ELR (cell line): ENCODE measurements at places on chromosomes 4 and X.

DNA sequence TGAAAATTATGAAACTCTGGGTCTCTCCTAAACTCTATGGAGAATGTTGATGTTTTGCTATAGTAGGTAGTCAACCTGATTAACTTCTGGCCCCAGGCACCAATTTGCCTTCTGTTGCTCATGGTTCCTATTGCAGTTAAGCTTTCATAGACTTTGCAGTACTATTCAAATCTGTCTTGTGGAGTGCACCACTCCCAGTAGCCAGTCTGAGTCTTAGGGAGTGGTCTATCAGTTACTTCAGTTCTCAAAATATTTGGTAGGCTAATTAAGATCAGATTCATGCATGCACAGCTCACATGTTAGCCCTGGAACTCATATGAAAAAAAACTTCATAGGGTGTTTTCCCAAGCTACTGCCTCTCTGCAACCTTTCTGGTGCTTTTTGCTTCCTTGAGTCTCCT lies 53.3 kb downstream of the BMP15 start:
- DNase-seq: no peak

GRCh38 chr4:44326741-44327140 lies 121.9 kb downstream of the KCTD8 start:
- DNase-seq: no peak

DNA sequence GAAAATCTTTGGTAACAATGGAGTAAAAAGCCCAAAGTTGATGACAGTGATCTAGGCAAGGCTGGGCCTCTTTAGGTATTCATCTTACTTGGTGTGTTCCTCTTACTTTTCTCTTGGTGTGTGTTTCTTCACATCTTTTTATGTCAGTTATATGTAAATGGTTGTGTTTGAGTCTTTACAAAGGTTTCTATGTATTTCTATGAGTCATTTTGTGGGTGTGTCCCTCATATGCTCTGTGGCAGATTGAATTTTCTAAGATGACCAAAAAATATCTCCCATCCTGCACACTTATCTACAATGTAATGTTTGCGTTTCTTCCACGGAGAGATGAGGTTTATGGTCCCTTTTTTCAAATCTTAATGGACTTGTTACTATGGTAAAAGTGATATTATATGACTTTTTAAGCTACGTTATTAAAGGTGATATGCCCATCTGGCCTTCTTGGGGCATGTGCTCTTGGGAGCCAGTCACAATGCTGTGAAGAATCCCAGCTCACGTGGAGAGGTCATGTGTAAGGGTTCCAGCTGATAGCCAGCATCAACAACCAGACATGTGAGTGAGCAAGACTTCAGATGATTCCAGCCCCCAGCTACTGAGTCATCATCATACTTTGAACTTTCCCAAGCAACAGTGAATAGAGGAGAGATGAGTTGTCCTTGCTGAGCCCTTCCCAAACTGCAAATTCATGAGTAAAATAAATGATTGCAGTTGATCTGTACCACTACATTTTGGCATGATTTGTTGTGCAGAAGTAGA lies 126.9 kb downstream of the CBLL2 start:
- peak; percentile 87 for DNase-seq

DNA sequence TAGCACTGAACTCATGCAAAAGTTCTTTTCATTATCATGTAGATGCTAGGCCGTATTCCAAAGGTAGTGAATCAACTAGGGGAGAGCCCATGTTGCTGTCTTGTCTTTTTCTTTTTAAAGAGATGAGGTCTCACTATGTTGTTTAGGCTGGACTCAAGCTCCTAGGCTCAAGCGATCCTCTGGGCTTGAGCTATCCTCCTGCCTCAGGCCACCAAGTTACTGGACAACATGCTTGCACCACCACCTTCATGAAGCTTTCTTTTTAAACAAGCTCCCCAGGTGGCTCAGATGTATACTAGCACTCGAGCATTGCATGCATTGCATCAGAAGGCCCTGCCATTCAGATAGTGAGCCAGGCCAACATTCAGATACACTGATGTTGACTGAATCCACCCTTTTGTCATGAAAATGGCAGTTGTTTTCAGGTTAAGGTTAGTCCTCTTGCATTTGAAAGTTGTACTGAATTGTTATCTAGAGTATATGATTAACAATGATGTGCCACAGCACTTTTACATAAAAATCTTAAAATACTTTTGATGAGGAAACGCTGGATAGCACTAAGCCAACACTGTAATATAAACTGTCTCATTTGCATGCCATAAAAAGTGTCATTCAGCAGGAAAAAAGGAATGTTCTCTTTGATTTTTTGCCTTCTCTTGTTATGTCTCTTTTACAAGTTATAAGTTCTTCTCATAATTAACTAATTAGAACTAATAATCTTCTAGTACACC lies 76.7 kb downstream of the FNIP2 start:
- DNase-seq: no peak

DNA sequence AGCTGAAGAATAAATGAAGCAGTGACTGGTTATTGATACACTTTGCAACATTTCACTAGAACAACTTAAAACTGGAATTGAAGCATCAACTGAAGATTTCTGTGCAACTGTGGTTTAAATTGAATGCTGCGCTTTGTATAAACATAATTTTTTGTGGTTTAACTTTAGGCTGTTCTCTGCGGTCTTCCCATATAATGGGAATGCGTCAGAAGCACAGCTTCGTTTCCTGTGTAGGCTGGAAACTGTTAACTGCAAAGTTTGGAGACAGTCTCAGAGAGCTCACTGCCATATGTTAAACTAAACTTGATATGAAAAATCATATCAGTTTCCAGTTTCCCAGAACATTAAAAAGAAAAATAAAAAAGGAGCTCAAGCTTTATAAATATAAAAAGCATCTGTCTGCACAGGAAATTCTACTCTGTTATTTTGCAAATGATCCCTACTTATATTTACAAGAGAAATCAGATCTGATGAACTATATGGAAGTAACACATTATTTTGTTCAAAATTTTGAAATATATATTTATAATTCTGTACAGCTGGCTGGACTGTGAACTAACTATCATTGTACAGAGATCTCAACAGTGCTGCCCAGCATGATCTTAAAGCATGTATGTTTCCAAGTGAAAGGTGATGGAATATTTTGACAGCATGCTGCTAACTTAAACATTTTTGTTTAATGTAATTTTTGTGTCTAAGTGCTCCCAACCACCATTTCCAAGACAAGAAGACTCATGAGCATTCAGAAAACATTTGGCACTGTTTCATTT lies 139.9 kb downstream of the NDST3 start:
- peak; percentile 90 for DNase-seq

GRCh38 chr4:132101526-132101925 lies 1047.6 kb upstream of the PCDH10 start:
- peak; percentile 58 for DNase-seq

DNA sequence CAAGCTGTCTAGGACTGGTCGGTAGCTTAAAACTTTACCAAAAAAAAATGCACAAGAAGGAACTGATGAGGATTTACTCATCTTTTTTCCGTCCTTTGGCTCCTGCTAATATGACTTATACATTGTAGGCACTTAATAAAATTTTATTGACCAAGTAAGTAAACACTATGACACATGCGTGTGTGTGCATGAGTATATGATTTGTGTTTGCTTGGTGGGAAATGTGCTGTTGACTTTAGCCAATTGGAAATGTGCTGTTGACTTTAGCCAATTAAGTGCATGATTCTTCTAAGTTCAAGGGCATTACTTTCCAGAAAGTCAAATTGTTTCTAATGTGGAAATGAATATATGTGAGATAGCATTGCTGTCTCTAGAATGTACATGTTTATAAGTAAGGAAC lies 78.3 kb downstream of the FIP1L1 start:
- no peak for DNase-seq

DNA sequence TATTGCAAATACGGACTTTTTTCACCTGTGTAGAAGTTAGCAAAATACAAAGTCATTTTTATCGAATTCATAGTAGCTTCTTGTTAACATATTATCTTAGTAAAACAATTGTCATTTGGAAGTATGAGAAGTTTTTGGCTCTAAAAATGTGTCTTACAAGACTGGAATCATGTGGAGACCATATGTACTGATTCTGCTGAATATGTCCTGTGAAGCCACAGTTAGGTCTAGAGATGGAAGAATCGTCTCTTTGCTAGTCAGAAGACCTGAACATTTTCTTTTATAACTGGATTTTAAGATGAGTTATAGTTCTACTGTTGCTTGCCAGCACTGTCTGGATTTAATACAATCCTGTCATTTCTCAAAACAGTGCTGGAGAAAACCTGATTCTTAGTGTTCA lies 29.0 kb downstream of the TMEM165 start:
- DNase-seq: no peak

DNA sequence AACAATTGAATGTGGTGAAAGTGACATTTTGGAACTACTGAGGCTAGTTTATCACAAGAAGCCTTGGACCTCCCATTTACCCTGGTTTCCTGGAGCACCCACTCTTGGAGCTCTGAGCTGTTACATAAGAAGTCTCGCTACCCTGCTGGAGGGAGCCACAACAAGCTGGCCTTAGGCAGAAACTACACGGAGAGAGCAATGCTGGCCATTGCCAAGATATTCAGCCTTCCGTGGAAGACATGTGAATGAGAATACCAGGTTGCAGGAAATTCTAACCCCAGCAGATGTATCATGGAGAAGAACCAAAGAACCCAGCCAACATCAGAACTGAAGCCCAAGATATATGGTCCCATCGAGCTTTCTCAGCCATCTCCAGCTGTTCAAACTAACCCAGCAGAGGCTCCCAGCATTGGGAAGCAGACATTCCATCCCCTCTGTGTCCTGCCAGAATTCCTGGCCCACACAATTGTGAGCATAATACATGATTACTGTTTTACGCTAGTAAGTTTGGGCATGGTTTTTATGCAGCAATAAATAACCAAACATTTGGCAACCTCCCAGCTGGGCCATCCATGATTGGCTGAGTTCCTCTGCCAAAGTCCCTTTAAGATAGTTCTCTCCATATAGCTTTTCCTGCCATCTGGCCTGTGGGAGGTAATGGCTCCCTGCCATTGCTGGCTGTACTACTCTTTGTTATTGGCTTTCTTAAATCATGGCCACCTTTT lies 17.9 kb upstream of the PDE5A start:
- no peak for DNase-seq

DNA sequence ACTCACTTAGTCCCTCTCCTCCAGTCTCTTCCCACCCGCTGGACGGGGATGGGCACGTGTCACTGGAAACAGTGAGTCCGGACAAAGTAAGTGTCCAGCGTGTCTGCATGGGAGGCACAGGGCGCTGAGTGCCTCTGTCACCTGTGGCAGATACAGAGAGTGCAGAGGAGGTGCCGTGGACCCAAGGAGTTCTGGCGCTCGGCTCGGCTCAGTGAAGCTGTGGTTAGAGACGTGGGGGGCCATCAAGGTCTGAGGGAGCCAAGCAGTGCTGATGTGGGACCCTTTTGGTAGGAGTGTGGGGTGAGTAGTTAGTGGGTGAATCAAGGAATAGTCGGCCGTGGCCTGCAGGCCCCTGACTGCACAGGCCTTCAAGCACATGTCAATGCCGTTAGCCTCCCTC lies 40.1 kb upstream of the MSANTD1 start:
- no peak for DNase-seq

- peak; percentile 38 for DNase-seq
Observed at GRCh38 chrX:68599256-68600152, 48.0 kb upstream of the STARD8 start.

GRCh38 chr4:13970349-13970748 lies 342.8 kb upstream of the BOD1L1 start:
- DNase-seq: peak; percentile 12

- DNase-seq: no peak
Observed at GRCh38 chr4:180932370-180933001, 1310.7 kb upstream of the TENM3 start.

- no peak for DNase-seq
Observed at GRCh38 chr4:42641656-42642055, 15.2 kb downstream of the ATP8A1 start.

- peak; percentile 16 for DNase-seq
Observed at GRCh38 chr4:168071304-168071703, 21.0 kb upstream of the ANXA10 start.

DNA sequence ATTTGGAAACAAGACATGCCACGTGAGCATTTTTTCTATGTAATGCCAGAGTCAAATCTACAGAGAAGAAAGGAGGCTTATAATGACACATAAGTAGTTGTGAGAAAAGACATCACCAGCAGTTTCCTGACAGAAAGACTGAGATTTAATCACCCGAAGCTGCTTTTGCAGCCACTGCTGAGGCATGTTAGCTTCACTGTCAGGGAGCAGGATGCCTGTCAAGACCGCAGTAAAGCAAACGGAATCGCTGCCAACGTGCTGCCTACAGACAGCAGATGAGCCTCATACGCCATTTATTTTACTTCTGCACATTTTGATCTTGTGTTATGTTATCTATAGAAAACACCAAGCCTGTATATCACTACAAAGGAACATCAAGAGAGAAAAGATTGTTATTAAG lies 68.7 kb upstream of the NDST3 start:
- DNase-seq: peak; percentile 5

DNA sequence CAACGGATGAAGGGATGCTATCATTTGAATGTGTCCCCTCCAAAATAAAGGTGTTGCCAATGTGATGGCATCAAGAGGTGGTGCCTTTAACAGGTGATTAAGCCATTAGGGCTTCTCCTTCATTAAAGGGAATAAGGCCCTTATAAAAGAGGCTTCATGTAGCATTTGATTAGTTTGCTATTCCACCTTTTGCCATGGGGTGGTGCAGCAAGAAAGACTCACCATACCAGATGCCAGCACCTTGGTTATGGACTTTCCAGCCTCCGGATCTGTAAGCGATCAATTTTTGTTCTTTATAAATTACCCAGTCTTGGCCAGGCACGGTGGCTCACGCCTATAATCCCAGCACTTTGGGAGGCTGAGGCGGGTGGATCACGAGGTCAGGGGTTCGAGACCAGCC lies 7.9 kb upstream of the SLC25A43 start:
- DNase-seq: peak; percentile 54

- DNase-seq: no peak
Observed at GRCh38 chr4:56217343-56217890, 169.9 kb downstream of the AASDH start.

DNA sequence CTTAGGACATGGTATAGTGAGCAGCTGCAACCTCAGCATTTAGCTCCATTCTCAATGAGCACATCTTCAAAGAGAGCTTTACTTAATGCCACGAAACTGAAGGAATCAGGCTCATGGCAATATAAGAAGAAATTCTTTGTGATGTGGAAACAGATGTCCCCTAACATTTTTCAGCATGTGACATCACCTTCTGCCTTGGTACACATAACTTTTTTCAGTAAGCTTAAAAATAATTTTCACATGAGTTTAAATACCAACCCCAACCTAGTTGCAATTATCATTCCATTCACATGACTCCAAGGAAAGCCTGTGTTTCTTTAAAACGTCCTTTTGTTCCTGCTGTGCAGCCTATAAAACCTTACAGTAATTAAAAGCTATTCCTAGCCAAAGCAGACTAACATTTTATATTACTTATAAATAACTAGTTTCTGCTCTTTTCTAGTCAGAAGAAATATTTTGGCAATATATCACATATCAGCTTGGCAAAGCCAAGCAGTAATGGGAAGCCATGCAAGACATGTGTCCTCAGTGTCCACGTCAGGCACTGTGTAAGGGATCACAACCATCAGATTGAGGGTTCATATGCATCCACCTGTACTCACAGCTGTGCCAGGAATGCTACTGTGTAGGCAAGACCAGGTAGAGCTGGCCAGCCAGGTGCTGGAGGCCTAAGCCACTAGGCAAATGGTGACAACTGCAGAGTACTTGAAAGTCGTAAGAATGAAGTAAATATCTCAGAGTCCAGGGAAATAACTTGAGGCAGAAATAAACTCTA lies 466.6 kb downstream of the INPP4B start:
- DNase-seq: peak; percentile 89
